ENCODE measurements at places on chromosomes 6 and 20. TPM values are rescaled to one million over a fixed set of nuclear protein-coding genes. Genes with fewer than 3 reads are reported as not detected.

DNA sequence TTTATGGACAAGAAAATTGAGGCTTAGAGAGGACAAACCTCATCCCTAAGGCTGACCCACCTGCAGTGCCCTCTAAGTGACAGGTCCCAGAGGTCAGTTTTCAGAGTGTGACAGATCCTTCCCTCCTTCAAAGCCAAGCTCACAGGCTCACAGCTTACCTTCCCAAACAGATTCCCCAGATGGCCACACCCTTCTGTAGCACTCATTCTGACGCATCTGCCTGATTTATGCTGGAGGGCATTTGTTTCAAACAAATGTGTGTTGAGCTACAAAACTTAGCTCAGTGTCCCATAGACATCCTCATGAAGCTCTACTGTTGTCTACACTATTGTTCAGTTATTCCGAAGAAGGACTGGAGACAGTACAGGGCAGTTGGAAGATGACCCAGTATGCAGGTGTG, 60.6 kb upstream of the RIN2 start:
- H3K4me3 ChIP-seq = no peak overlapping the region
- H3K36me3 ChIP-seq = no peaks in the 10 kb centered on the region
- no peaks in the 10 kb centered on the region for H3K27me3 ChIP-seq
- H3K4me1 ChIP-seq = peaks cover 9% of the 10 kb centered on the region
- no peak overlapping the region for H3K27ac ChIP-seq

MUCL3 gene
- total RNA-seq = not detected

DNA sequence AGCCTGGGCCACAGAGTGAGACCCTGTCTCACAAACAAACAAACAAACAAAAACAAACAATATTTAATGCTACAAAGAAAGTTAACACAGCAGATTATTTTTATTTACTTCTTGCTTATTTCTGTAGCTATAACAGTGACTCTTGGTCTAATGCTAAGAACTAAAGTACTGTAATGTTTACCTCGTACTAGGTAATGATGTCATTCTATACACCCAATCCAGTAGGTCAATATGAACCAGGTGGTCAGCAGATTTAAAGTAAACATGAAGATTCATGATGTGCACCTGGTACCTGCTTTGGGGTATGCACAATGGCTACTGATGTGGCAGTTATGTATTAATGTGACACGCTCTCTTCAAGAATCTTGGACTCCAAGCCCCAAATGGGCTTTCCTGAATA, 36.6 kb upstream of the CARMIL1 start:
- peaks cover 4% of the 10 kb centered on the region for H3K4me1 ChIP-seq
- no peak overlapping the region for H3K4me3 ChIP-seq
- H3K36me3 ChIP-seq = no peaks in the 10 kb centered on the region

DNA sequence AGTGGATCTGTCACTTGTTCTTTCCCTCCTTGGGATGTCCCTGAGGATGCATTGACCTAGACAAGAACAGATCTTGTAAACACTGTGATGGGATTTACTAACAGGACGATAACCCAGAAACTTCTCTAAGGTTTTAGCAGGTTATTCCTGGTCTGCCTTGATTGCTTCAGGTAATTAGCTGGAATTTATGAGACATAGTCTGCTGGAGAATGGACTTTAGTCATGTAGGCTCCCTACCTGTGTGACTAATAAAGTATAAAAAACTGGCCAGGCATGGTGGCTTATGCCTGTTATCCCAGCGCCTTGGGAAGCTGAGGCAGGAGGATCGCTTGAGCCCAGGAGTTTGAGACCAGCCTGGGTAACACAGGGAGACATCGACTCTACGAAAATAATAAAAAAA, 96.1 kb downstream of the PAK5 start:
- no peak for DNase-seq
- no peak overlapping the region for H3K27ac ChIP-seq
- H3K27me3 ChIP-seq = no peaks in the 10 kb centered on the region
- no peaks in the 10 kb centered on the region for H3K36me3 ChIP-seq
- no peaks in the 10 kb centered on the region for H3K4me1 ChIP-seq

GRCh38 chr20:43459022-43459942, 1.6 kb downstream of the SRSF6 start:
- no peaks in the 10 kb centered on the region for H3K27me3 ChIP-seq
- H3K4me3 ChIP-seq = peak overlapping the region; percentile 86
- no peak for DNase-seq
- peak overlapping the region; percentile 64 for H3K27ac ChIP-seq
- peaks cover 16% of the 10 kb centered on the region for H3K4me1 ChIP-seq
- H3K36me3 ChIP-seq = peaks cover 54% of the 10 kb centered on the region

GRCh38 chr20:20839771-20840170, 127.3 kb upstream of the RALGAPA2 start:
- H3K27me3 ChIP-seq = no peaks in the 10 kb centered on the region
- no peak overlapping the region for H3K4me3 ChIP-seq
- H3K4me1 ChIP-seq = no peaks in the 10 kb centered on the region
- H3K36me3 ChIP-seq = no peaks in the 10 kb centered on the region
- no peak for DNase-seq

BPIFB2 gene
- not detected for total RNA-seq

- no peaks in the 10 kb centered on the region for H3K27me3 ChIP-seq
- no peak for DNase-seq
- no peaks in the 10 kb centered on the region for H3K36me3 ChIP-seq
Observed at GRCh38 chr6:84854811-84855400, 90.5 kb upstream of the TBX18 start.

- H3K4me1 ChIP-seq = peaks cover 25% of the 10 kb centered on the region
- H3K27me3 ChIP-seq = no peaks in the 10 kb centered on the region
- no peak overlapping the region for H3K4me3 ChIP-seq
- H3K36me3 ChIP-seq = no peaks in the 10 kb centered on the region
- H3K27ac ChIP-seq = peak overlapping the region; percentile 80
- peak; percentile 86 for DNase-seq
Observed at GRCh38 chr6:152696522-152696921, 1.2 kb upstream of the MYCT1 start.

DNA sequence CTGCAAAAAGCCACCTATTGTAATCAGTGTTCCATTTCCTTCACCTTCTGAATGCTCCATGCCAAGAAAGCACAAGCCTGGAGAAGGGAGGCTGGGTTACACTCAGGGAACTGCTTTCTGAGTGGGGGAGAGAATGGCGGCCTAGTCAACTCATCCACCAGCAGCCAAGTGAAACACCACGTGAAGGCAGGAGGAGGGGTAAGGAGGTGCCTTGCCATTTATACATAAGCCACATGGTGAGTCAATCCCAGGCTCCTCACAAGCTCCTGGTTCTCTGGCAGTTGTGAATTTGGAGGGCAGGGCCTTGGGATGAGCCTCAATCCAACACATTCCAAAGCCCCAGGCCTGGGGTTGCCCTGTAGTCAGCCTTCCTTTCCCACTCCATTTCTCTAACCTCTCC, 149.4 kb downstream of the CD24 start:
- no peak overlapping the region for H3K27ac ChIP-seq
- peak; percentile 76 for DNase-seq
- no peaks in the 10 kb centered on the region for H3K36me3 ChIP-seq
- H3K4me3 ChIP-seq = no peak overlapping the region
- H3K27me3 ChIP-seq = no peaks in the 10 kb centered on the region
- peaks cover 8% of the 10 kb centered on the region for H3K4me1 ChIP-seq

PRDM13 gene
- total RNA-seq = not detected

C2 gene
- 18.0 TPM for total RNA-seq

DNA sequence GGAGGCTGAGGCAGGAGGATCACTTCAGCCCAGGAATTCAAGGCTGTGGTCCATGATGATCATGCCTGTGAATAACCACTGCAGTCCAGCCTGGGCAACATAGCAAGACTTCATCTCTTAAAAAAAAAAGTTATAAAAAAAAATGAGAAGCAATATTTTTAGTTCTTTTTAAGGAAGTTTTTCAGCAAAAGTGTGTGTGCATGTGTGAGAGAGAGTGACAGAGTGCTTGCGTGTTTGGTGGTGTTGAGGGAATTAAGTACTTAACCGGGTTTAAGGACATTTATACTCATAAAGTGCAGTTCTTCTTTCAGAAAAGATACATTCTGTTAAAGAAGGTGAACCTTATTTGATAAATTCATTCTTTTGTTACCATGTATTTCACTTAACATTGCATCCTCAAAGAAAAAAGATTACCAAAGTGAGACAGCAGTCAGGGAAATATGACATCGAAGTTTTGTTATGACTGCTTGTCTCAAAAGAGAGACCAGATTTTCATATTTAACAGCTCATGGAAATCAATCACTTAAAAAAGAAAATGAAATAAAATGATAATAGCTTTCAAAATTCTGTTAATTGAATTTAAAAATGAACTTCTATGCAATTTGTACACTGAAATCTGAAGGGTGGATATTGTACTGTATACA, 254.7 kb downstream of the ARHGAP18 start:
- DNase-seq = no peak
- H3K4me3 ChIP-seq = no peak overlapping the region
- no peaks in the 10 kb centered on the region for H3K4me1 ChIP-seq
- no peaks in the 10 kb centered on the region for H3K27me3 ChIP-seq
- no peak overlapping the region for H3K27ac ChIP-seq

Measured in osteoblast (primary cell).